ENCODE measurements at places on chromosomes 11 and 22.
A peak's percentile ranks its signal among the peaks of the same experiment; 100 is the strongest.

DNA sequence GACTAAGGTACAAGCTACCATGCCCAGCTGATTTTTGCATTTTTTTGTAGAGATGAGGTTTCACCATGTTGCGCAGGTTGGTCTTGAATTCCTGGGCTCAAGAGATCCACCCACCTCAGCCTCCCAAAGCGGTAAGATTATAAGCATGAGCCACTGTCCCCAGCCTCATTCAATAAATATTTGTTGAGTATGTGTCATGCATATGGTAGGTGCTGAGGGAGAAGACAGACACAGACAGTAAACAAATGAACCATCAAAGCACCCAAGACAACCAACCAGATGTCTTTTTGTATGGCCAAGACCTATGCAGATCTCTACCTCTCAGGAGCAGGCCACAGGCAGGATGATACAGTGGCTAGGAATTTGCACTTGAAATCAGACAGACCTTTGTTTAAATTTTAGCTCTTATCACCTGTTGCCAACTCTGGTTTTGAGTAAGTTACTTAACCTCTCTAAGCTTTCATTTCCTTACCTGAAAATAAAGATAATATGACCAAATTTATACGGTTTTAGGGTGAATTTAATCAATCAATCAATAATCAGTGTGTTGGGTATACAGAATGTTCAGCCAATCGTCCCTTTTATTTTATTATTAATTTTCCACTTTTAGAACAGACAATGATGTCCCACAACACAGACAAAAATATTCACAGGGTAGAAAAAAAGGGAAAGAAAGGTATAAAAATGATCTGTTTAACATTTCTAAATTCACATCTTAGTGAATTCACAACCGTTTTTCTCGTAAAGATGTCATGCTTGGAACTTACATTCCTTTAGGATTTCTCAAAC is 128.2 kb downstream of the SGSM3 start:
- no peak for DNase-seq

- DNase-seq = no peak
These were observed 87.7 kb downstream of the GRAMD1B start for GRCh38 chr11:123517559-123518364.

- DNase-seq = no peak
These were observed 11.3 kb upstream of the CDC42BPG start for GRCh38 chr11:64855596-64856304.

- no peak for DNase-seq
These were observed 10.7 kb upstream of the GSTP1 start for GRCh38 chr11:67572747-67573419.

DNA sequence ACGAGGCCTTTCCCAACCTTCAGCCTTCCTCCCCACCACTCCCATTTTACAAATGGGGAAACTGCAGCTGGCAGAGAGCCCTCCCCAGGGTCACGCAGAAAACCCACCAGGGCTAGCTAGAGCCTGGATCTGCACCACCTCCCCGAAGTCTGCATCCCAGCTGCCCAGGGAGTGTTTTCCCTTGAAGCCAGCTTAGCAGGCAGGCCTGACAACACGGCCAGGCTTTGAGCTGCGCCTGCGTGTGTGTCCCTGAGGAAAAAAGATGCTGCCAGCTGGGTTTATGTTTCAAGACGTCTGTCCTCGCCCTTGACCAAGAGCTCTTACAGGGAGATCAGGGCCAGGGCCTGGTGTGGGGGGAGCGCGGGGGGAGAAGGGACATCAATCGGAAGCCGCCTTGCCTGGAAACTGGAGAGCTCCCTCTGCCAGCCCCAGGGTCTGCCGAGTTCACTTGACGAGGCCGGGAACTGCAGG is 20.3 kb downstream of the WNT11 start:
- DNase-seq = peak; percentile 71

- no peak for DNase-seq
These were observed 12.9 kb upstream of the CRKL start for GRCh38 chr22:20904008-20904979.

- DNase-seq = no peak
These were observed 171.0 kb downstream of the BCR start for GRCh38 chr22:23351321-23351720.

GRCh38 chr11:103944251-103944940 is 92.0 kb upstream of the DDI1 start:
- DNase-seq = no peak

GRCh38 chr11:15897211-15897960 is 459.0 kb downstream of the SOX6 start:
- no peak for DNase-seq

DNA sequence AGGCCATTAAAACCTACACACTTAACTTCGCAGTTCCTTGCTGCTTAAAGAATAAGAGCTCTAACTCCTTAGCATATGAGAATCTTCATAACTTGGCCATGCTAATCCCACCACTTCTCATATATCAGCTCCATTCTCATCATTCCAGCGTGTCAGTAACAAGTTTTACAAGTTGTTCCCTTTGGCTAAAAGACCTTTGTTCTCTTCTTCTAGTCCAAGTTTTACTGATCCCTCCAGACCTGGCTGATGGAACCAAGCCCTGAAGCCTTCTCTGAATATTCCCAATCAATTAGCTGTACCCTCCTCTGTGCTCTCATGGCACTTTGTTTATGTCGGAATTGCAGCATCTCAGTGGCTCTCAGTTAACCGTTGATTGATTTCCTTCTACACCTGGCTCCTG is 35.8 kb downstream of the GAB2 start:
- DNase-seq = no peak

DNA sequence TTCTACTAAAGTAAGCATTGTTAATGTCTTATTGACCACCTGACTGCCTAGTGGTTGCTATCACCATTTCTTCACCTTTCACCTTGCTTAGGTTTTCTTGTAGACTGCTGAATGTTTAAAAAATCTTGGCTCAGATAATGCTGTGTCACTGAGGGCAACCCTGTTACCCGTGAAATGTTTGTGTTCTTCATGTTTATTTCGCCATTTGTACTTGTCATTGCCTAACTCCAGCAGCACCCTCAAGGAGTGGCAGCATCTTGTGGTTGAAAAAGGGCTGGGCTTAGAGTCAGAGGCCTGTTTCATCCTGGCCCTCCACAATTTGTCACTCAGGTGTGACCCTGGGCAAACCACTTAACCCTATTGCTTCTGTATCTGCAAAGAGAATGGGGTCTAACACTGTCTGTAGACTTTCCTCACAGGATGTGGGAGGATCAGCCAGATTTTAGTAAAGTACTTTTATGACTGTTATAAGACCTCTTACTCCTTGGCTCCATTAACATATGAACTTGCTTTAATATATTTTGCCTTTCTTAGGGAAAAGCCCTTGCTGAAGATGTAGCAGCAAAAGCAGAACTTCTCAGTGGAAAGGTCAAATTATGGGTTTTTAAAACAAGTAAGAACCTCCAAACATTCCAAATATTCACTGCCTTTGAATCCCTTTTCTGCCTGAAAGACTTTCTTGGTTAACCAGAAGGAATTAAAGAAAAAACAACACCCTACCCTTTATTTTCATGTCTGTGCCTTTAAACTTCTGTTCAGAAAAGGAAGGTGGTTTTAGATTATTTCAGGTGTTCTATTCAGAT is 154.5 kb upstream of the C11orf87 start:
- DNase-seq = no peak

GRCh38 chr11:73980001-73980961 is 2.4 kb downstream of the UCP2 start:
- peak; percentile 18 for DNase-seq

DNA sequence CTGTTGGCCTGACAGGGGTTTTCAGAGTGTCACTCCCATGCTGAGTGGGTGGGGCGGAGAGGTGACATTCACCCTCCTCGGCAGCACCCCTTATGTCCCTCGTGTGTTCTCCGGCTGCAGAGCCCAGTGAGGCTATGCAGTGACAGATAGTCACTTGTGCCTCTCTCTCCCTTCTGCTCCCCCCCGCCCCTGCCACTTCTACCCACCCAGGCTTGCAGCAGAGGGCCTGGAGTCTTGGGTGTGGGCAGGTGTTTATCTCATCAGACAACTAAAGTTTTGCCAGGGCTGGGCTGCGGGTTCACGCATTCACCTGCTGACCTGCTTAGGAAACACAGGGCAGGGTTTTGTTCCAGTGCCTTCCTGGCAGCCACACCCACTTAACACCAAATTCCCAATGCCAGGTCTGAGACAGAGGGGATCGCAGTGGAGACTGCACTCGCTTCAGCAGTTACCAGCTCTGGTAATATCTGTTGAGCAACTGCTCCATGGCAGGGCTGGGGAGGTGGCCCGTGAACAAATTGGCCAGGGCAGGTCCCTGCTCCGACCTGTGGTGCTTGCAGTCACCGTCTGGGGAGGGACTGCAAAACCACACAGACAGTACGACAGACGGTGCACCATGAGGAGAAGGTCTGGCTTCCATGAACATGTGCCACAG is 50.5 kb upstream of the ADA2 start:
- DNase-seq = no peak
